Natural killer cell (primary cell): ENCODE measurements at places on chromosomes 16 and 17.

DNA sequence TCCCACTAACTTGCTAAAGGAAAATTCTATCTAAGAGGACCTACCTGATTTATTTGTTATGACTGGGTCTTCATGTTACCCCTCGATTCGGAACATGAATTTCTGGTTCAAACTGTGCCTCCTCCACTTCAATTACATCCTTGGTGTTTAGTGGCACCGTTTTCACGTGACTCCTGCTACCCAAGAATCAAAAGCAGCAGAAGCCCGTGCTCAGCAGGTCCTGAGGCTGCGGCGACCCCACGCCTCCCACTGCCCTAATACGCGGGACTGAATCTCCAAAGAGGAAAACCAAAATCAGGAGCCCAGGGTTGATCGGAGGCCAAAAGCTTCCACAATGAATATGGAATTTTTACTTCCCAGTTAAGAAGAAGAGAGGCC lies 94.0 kb upstream of the METRNL start:
- no peaks in the 10 kb centered on the region for H3K36me3 ChIP-seq
- H3K27me3 ChIP-seq, result no peaks in the 10 kb centered on the region
- H3K4me1 ChIP-seq, result peaks cover 25% of the 10 kb centered on the region
- no peak overlapping the region for H3K27ac ChIP-seq
- DNase-seq, result peak; percentile 36
- no peak overlapping the region for H3K4me3 ChIP-seq

DNA sequence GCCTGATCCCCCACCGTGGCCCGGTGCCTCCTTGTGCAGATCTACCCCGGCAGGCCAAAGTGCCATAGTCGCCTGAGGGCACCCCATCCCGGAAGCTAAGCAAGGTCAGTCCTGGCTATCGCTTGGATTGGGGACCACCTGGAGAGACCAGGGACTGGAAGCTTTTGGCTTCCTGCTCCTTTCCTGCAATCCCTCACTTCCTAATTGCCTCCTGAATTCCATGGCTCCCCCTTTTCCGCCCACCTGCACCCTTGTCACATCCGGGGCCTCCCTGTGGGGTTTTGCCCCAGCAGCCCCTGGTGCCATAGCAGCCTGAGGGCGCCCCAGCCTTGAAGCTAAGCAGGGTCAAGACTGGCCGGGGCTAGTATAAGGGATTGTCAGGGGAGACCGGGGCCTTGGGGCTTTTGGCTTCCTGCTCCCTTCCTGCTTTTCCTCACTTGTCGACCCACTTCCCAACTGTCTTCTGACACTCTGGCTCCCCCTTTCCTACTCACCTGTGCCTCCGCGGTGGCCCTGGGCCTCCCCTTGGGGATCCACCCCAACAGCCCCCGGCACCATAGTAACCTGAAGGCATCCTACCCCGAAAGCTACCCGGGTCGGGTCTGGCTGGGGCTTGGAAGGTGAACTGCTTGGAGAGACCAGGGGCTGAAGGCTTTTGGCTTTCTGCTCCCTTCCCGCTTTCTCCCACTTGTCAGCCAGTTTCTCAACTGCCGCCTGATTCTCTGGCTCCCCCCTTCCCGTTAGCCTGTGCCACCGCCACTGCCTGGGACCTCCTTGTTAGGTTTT lies 2293.6 kb downstream of the TP53TG3F start:
- no peak overlapping the region for H3K27ac ChIP-seq
- H3K36me3 ChIP-seq, result no peaks in the 10 kb centered on the region
- H3K27me3 ChIP-seq, result no peaks in the 10 kb centered on the region
- H3K4me3 ChIP-seq, result no peak overlapping the region

DNA sequence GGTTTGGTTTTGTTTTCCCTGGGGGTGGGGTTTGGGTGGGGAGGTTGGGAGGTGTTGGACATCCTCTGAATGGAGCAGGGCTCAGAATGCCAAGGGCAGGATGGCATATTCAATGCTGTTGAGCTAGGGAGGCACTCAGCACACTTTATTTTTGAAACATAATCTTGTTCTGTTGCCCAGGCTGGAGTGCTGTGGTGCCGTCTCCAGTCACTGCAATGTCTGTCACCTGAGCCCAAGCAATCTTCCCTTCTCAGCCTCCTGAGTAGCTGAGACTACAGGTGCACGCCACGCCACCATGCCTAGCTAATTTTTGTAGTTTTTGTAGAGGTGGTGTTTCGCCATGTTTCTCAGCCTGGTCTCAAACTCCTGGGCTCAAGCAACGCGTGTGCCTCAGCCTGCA lies 186.1 kb downstream of the RPTOR start:
- H3K27ac ChIP-seq, result peak overlapping the region; percentile 7
- peaks cover 18% of the 10 kb centered on the region for H3K4me1 ChIP-seq
- H3K27me3 ChIP-seq, result no peaks in the 10 kb centered on the region
- H3K4me3 ChIP-seq, result no peak overlapping the region
- no peaks in the 10 kb centered on the region for H3K36me3 ChIP-seq
- peak; percentile 22 for DNase-seq

GRCh38 chr16:85857406-85857805 lies 41.6 kb upstream of the IRF8 start:
- H3K36me3 ChIP-seq, result no peaks in the 10 kb centered on the region
- H3K27ac ChIP-seq, result no peak overlapping the region
- peaks cover 23% of the 10 kb centered on the region for H3K4me1 ChIP-seq
- no peak overlapping the region for H3K4me3 ChIP-seq
- DNase-seq, result no peak

DNA sequence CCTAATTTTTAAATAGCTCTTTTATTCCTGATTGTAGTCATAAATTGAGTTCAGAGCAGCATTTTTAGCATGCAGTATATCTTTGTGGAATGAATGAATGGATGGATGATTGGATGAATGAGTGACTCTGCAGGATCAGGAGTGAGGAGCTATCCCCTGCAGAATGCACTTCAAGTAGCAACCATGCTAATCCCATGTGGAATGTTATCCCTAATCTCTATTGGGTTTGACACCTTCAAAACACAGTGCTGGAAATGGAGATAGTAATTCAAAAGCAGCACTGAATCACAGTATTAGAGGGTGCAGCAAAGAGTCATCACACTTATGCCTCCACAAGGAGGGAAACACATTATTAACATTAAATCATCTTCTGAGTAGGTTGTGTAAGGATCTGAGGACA lies 501.9 kb downstream of the SHISA9 start:
- H3K27ac ChIP-seq, result no peak overlapping the region
- H3K4me1 ChIP-seq, result no peaks in the 10 kb centered on the region
- H3K36me3 ChIP-seq, result no peaks in the 10 kb centered on the region

DNA sequence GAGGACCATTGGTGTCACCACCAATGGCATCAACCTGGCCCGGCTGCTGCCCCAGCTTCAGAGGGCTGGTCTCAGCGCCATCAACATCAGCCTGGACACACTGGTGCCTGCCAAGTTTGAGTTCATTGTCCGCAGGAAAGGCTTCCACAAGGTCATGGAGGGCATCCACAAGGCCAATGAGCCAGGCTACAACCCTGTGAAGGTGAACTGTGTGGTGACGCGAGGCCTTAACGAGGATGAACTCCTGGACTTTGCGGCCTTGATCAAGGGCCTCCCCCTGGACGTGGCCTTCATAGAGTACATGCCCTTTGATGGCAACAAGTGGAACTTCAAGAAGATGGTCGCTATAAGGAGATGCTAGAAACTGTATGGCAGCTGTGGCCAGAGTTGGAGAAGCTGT lies 111.9 kb upstream of the SIAH1 start:
- H3K27ac ChIP-seq, result no peak overlapping the region
- H3K27me3 ChIP-seq, result no peaks in the 10 kb centered on the region
- H3K4me1 ChIP-seq, result no peaks in the 10 kb centered on the region
- DNase-seq, result no peak

- no peaks in the 10 kb centered on the region for H3K27me3 ChIP-seq
- no peaks in the 10 kb centered on the region for H3K36me3 ChIP-seq
- H3K4me1 ChIP-seq, result peaks cover 4% of the 10 kb centered on the region
- no peak for DNase-seq
These were observed 65.5 kb downstream of the SCNN1B start for GRCh38 chr16:23367564-23367963.

- no peaks in the 10 kb centered on the region for H3K27me3 ChIP-seq
- H3K36me3 ChIP-seq, result no peaks in the 10 kb centered on the region
- no peak overlapping the region for H3K27ac ChIP-seq
- DNase-seq, result peak; percentile 82
- H3K4me1 ChIP-seq, result no peaks in the 10 kb centered on the region
- no peak overlapping the region for H3K4me3 ChIP-seq
These were observed 24.2 kb downstream of the B9D1 start for GRCh38 chr17:19338031-19338990.

DNA sequence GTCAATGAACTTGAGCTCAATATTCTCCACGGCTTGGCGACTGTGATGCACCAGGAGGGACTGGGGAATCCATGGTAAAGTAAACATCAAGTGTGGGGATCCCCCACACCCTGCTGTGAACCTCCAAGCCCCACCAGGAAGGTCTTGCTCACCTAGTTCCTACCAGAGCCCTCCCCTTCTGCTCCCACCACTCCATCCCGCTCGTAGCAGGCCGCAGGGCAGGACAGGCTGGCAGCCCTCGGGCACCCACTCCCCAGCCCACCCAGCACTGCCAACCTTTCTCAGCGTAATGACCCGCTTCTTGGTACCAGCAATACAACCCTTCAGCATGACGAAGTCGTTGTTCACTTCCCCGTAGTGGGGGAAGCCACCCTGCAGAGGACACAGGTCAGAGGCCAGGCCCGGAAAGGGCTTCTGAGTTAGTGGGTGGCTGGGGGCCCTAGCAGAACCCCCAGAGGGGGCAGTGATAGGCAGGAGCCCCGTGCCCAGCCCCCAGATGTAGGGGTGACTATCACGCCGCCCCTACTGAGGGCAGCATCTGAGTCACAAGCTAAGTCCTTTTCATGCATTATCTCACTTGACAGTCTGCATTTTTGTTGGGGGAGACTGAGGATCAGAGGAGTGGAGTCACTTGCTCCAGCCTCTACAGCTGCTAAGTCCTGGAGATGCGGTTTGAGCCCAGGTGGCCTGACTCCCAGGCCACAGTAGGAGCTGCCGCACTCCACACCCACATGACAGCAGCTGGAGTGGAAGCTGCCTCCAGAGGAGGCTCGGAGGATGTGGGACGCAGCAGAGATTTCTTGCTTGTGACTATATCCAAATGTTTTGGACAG lies 2.8 kb upstream of the MSRB1 start:
- DNase-seq, result no peak
- H3K36me3 ChIP-seq, result no peaks in the 10 kb centered on the region
- no peak overlapping the region for H3K4me3 ChIP-seq
- H3K4me1 ChIP-seq, result peaks cover 26% of the 10 kb centered on the region
- no peak overlapping the region for H3K27ac ChIP-seq

DNA sequence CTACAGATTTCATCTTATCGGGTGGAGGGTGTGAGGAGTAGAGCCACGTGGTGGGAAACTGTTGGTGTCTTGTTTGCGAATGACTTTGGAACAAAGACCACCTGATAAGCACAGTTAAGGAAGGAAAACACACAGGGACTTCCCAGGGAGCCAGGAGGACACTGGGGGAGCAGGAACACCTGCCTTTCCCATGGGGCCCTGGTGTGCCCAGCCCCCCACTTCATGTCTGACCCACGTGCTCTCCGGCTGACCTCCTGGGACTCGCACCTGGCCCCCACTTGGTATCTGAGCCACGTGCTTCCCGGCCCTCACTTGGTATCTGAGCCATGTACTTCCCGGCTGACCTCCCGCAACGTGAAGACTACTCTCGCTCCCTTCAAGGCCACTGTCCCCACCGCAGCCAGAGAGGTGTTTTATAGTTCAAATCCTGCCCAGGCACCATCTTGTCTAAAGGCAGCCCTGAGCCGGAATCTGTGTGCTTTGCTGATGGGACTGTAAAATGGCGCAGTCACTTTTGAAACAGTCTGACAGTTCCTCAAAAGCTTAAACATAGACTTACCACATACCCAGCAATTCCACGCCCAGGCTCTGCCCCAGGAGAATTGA lies 5.4 kb upstream of the CSNK1D start:
- no peak for DNase-seq
- H3K4me1 ChIP-seq, result peaks cover 50% of the 10 kb centered on the region
- H3K27me3 ChIP-seq, result no peaks in the 10 kb centered on the region
- no peak overlapping the region for H3K4me3 ChIP-seq
- no peak overlapping the region for H3K27ac ChIP-seq
- H3K36me3 ChIP-seq, result no peaks in the 10 kb centered on the region

DNA sequence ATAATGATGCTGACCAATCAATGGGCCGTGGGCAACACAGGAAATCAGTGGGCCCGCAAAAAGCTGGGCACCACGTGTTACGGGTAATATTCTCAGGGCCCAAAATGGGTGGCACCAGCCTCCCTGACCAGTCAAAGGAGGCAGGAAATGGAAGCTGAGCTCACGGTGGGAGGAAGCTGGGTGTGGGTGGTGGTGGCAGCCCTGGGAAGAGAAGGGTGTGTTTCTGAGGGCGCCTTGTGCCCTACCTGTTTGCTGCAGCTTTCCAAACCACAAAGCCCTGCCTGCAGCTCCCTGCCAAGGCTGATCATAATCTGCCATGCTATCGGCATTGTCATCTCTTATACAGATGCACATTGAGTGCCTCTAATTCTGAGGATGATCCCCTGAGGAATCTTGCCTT lies 457.9 kb downstream of the SLC39A11 start:
- no peaks in the 10 kb centered on the region for H3K36me3 ChIP-seq
- peak; percentile 24 for DNase-seq
- no peaks in the 10 kb centered on the region for H3K27me3 ChIP-seq
- H3K4me3 ChIP-seq, result no peak overlapping the region
- no peak overlapping the region for H3K27ac ChIP-seq

DNA sequence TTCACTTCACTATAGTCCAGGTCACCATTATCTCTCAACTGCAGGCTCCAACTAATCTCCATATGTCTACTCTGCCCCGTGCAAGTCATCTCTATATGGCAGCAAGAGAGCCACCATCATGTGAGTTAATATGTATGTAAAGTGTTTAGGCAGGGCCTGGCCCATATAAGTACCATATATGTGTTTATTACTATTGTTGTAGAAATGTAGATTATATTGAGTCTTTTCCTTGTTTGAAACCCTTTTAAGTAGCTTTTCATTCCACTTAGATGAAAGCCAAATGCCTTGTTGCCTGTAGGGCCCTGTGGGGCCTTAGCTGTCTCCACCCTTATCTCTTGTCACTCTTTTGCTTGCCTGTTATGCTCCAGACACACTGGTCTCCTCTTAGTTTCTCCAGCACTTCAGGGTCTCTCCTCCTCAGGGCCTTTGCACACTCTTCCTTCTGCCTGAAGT lies 164.0 kb downstream of the PHKB start:
- no peaks in the 10 kb centered on the region for H3K27me3 ChIP-seq
- DNase-seq, result no peak
- H3K36me3 ChIP-seq, result no peaks in the 10 kb centered on the region
- H3K4me1 ChIP-seq, result no peaks in the 10 kb centered on the region
- H3K27ac ChIP-seq, result no peak overlapping the region
- no peak overlapping the region for H3K4me3 ChIP-seq

DNA sequence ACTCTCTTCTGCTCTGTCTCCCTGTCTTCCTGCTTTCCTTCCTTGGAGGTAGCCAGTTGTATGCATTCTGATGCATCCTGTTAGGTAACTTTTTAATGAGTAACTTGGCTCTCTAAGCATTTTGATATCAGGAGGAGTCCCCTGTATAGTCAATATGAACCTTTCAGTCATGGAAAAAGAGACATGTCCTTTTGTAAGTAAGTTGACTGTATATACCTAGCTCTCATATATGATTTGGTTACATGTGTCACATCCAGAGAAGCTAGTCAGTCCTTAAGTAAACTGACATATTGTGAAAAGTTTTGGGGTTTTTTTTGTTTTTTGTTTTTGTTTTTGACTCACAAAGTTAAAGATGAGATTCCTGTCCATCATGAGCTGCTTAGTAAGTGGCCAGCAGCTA lies 18.8 kb downstream of the UTP18 start:
- no peak overlapping the region for H3K27ac ChIP-seq
- H3K4me3 ChIP-seq, result no peak overlapping the region
- no peaks in the 10 kb centered on the region for H3K4me1 ChIP-seq
- H3K36me3 ChIP-seq, result peaks cover 76% of the 10 kb centered on the region
